Activated CD4-positive, alpha-beta T cell treated with anti-CD3 and anti-CD28 coated beads, Interleukin-2, amount 50 U/mL, for 4 hours (primary cell): ENCODE measurements at places on chromosomes 12 and 14.
A peak's percentile ranks its signal among the peaks of the same experiment; 100 is the strongest.

- no peak for DNase-seq
Observed at GRCh38 chr14:33692762-33693161, 258.1 kb downstream of the EGLN3 start.

DNA sequence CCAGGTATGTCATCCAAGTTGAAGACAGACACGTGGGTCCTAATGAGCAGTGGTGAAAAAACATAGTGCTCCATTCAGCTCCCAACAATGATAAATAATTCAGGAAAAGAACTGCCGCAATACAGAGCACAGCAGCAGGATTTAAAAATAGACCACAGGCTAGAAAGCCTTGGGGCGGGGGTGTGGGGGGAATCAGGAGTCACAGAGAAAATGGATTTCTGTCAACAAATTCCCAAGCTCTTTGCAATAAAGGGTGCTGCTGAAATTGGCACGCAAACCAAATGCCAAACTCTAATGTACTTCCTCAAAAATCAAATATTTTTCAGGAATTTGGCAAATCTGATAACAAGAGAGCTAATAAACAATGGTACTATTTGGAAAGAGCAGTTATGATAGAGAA, 58.6 kb downstream of the R3HDM2 start:
- DNase-seq: no peak

DNA sequence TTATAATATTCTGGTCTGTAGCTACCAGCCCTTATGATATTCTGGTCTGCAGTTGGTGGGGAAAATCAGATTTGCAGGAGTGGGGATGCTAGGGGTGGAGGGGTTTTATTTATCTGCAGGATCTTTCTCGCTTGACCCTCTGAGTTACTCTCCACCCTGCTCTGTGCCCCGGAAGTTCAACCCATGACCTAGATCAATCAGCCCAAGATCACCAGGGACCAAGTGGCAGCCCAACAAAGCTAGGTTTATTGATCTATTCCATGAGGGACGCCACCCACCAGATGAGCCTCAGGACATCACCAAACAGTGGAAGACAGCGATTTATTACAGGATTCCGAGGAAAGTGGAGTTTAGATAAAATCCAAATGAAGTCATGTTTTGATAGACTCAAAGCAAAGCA, 25.8 kb upstream of the C12orf76 start:
- DNase-seq: no peak

DNA sequence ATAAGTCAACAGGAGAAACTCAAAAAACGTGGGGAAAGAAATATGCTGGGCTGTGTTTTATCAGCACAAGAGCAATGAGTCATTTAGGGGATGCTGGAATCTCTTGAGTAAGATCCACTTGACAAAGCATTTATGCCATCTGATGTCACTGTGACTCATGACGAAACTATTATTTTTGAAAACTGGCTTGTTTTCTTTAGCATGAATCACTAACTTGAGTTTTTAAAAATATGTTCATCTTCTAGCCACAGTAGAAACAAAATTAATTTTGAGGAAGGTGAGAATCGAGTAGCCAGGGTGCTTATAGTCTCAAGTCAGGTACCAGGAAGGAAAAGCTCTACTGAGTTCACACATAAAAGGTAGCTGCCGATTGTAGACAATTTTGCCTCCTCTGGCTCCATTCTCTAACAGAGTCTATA, 456.2 kb upstream of the MGAT4C start:
- no peak for DNase-seq

- DNase-seq: no peak
Observed at GRCh38 chr12:88272456-88272855, 130.3 kb downstream of the TMTC3 start.

DNA sequence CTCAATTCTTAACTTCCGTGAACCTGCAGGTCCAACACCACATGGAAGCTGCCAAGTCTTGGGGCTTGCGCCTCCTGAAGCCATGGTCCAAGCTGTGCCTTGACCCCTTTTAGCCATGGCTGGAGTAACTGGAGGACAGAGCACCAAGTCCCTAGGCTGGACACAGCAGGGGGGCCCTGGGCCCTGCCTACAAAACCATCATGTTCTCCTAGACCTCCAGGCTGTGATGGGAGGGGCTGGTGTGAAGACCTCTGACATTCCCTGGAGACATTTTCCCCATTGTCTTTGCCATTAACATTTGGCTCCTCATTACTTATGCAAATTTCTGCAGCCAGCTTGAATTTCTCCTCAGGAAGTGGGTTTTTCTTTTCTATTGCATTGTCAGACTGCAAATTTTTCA, 570.1 kb downstream of the FSCB start:
- no peak for DNase-seq

DNA sequence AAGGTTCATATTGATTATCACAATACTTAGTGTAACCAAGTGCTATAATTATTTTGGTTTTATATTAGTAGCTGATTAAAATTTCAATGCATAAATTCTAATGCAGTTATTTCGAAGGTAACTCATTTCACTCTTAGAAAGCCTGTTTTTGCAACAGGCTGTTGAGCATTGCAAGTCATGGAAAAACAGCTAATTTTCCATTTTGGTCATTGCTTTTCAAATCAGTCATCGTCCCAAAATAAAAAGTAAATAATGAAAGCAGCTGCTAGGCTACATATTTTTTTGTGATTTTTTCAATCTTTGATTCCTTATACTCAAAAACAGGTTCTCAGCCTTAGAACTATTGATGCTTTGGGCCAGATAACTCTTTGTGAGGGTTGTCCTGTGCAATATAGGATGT, 22.9 kb downstream of the VEZT start:
- no peak for DNase-seq

DNA sequence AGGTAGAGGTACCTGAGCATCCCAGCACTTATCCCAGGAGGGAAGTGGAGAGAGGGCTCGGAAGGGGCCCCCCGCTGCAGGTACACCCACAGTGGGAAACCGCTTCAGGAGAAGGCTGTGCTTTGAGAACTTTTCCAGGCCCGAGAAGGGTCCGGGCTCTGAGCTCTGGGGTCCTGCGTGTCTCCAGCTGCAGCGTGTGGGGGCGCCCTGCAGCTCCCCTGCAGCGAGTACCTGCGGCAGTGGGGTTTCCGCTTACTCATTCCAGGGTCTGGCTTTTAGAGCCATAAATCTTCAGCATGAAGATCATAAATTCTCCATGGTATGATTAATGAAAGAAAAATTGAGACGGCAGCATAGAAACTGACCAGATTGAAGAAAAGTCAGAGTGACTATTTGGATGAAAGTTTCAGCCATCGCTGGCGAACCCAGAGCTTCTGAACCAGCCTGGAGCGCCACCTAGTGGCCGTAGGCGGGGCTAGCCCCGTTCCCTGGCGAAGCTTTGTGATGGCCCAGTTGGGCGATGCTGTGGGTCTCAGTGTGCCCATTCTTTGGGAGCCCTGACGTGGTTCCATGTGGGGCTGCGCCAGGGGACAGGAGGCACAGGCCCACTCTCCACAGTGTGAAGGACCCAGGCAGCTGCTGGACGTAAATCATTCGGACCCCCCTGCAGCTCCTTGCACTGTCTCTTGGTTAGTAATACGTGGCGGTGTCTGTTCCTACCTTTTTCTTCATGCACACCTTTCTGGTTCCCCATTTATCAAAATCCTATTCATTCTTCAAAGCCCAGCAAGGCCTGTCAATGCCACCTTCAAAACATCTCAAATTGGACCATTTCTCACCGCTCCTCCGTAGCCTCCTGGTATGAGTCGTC, 198.2 kb downstream of the TSPAN9 start:
- peak; percentile 58 for DNase-seq

DNA sequence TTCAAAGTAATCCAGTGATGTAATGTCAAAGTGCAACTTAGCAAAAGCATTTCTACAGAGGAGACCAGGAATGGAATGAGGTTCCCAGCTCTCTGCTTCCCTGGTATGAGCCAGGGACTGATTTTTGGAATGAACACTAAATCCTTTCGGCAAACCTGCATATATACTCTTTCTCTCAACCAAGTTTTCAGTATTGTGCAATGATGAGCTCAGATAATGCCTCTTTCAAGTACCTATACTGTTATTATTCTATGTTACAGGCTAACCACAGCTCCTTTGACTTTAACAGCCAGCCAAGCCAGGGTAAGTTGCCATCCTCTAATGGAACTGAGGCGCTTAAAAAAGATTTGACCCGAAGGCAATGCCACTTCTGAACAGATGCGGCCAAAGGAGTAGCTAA, 104.9 kb upstream of the FSCB start:
- no peak for DNase-seq
